Smooth muscle cell of bladder (primary cell): ENCODE measurements at places on chromosomes 12 and 14. TPM values are rescaled to one million over a fixed set of nuclear protein-coding genes. Genes with fewer than 3 reads are reported as not detected.

FIGNL2 gene
- total RNA-seq, result under 0.01 TPM in 1 of 2 replicates, not detected in the other

ISM2 gene
- 0.14 and 0.55 TPM in 2 replicates for total RNA-seq

RASAL1 gene
- total RNA-seq, result not detected in 2 replicates

MYRFL gene
- under 0.01 TPM in 2 replicates for total RNA-seq

COCH gene
- total RNA-seq, result 0.14 and 0.18 TPM in 2 replicates

BEST3 gene
- not detected in 2 replicates for total RNA-seq

NFE2 gene
- 0.18 and 0.28 TPM in 2 replicates for total RNA-seq

ZNF891 gene
- 0.71 and 0.92 TPM in 2 replicates for total RNA-seq

PLA2G1B gene
- total RNA-seq, result not detected in 2 replicates

CPNE8 gene
- total RNA-seq, result 6.4 and 6.7 TPM in 2 replicates

KRT78 gene
- not detected in 2 replicates for total RNA-seq

TMEM132D gene
- under 0.01 TPM in 1 of 2 replicates, not detected in the other for total RNA-seq

ASCL1 gene
- total RNA-seq, result not detected in 2 replicates

MIPOL1 gene
- 8.0 and 10.4 TPM in 2 replicates for total RNA-seq
